ENCODE measurements at places on chromosomes 5 and 9.

- no peak for DNase-seq
Observed at GRCh38 chr9:92422611-92423338, 1.5 kb downstream of the OMD start.

GRCh38 chr9:88531920-88532698, 2.9 kb upstream of the NXNL2 start:
- DNase-seq = no peak

GRCh38 chr9:127155314-127155960, 33.0 kb upstream of the ANGPTL2 start:
- no peak for DNase-seq

DNA sequence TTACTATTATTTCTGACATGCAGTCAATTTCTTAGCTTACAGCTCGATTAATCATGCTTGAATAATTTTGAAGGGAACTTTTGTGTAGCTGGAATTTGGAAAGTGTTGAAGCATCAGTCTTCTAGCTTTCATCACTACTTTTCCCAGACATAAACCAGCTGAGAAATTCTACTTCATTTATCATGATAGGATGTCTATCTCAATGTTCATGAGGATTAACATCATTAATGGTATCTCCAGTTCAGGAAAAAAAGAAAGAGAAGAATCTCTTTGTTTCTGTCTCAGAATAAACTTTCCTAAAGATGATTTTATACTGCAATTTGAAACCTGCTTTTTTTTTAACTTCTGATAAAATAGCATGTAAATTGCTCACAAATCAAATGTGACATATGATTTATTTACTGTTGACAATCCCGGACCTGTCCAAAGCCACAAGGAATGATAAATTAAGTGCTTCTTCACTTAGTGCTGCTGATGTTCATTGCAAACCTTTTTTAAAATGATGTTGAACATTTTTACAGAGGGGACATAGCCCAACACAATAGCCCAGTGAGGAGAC, 412.1 kb upstream of the CLINT1 start:
- no peak for DNase-seq

- DNase-seq = no peak
Observed at GRCh38 chr5:170525470-170526211, 21.8 kb downstream of the KCNIP1 start.

- DNase-seq = no peak
Observed at GRCh38 chr9:137194909-137195308, 5.6 kb downstream of the TPRN start.

DNA sequence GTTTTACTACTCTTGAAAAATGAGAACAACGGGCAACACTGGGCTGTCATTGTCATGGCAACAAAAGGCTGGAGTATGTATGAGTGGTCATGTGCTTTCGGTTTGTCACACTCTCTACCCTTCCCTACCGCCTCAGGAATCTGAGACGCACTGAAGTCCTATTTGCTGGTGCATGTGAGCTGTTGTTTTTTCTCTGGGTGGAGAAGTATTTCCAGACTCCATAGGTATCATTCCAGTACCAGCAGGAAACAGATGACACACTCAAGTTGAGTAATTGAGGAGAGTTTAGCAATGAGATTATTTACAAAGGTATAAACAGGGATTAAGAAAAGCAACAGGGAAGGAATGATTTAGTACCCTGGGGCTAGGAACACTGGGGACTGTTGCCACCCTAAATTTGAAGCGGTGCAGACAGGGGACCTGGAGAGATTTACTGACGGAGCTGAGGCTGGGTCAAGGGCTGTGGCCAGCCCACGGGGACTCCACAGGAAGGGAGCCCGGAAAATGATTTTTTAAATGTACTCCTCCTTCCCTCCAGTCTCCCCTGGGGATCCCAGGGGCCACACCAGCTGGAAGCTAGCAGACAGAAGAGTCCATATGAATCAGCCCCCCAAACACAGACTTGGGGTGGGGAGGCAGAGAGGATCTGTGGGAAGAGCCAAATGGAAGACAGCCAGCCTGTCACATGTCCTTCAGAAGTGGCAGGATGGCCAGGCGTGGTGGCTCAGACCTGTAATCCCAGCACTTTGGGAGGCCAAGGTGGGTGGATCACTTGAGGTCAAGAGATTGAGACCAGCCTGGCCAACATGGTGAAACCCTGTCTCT, 13.2 kb upstream of the ZBTB43 start:
- no peak for DNase-seq

- DNase-seq = no peak
Observed at GRCh38 chr9:78074385-78075291, 43.0 kb upstream of the GNAQ start.

- no peak for DNase-seq
Observed at GRCh38 chr5:51632027-51632426, 248.8 kb downstream of the ISL1 start.

DNA sequence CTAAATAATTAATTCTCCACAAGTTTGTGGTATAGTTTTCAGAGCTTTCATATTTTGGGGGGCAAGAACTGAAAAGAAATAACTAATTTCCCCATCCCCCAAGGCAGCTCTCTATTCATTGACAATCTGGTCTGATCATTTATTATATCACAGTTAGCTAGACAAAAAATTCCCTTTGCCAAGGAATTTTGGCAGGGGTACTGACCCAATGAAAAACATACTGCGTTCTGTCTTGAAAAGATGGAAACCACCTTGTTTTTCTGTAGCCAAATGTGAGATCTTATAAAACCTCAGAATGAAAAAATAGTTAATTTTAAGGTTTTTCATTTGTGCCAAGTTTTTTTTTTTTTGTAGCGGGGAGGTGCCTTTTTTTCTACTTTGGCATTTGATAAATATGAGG, 1008.9 kb downstream of the EFNA5 start:
- DNase-seq = no peak

- DNase-seq = no peak
Observed at GRCh38 chr5:146592352-146592751, 76.4 kb upstream of the GPR151 start.

- no peak for DNase-seq
Observed at GRCh38 chr5:118249386-118249785, 739.0 kb downstream of the DTWD2 start.

DNA sequence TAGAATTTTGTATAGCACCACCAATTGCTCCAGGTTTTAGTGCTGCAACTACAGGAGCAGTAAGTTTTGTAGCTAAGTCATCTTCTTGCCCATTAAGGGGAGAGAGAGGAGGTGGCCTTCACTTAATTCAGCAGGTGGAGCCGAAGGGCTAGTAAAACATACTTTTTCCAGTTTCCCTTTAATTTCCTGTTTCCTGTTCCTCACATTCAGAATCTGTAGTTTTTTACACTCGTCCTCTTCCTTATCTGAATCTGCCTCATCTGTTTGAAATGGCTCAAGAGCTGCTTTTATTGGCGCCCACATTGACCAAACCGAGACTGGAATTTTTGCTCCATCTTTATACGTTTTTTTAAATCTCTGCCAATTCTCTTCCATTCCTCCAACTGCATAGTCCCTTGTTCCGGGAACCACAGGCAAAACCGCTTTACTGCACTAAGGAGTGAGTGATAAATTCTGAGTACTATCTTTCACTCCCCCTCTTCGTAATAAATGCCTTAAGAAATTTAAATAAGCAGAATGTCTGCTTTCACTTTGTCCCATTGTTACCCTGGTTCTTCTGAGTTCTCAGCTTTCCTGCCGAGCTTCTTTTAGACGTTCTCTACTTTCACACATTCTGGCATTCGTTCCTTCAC, 133.9 kb downstream of the DROSHA start:
- DNase-seq = no peak

DNA sequence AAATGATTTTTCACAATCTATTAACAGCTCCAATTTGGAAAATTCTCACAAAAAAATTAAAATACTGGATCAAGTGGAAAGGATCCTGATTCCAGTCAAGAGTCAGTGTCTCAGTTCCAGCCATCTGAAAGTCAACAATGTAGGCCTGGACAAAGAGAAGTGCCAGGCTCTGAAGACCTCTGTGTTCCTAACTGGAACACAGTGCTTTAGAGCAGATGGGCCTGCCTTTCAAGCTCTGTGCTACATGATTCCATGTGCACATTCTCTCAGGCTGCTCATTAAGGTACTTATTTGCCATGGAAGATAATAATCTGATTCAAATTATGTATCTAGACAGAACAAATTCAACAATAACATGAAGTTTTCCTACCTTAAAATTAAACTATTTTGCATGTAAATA, 30.2 kb upstream of the ALDH1A1 start:
- DNase-seq = no peak

- DNase-seq = no peak
Observed at GRCh38 chr5:169496878-169497277, 86.7 kb upstream of the SPDL1 start.

DNA sequence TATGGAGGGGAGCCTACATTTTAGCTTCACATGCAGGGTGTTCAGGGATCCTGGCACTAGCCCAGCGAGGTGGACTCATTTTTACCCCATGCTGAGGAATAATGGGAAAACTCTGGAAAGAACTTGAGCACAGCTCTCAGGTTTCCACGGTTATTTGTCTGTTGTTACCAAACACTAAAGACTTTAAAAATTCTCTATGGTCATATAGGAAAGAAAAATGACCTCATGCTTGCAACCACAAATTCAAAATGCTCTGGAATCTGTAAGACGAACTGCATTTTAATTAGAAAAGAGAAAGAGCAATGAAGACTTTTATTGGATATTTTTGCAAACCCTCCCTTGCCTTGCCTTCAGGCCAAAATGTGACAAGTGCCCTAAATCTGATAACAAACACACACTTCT, 606.9 kb downstream of the EBF1 start:
- no peak for DNase-seq

DNA sequence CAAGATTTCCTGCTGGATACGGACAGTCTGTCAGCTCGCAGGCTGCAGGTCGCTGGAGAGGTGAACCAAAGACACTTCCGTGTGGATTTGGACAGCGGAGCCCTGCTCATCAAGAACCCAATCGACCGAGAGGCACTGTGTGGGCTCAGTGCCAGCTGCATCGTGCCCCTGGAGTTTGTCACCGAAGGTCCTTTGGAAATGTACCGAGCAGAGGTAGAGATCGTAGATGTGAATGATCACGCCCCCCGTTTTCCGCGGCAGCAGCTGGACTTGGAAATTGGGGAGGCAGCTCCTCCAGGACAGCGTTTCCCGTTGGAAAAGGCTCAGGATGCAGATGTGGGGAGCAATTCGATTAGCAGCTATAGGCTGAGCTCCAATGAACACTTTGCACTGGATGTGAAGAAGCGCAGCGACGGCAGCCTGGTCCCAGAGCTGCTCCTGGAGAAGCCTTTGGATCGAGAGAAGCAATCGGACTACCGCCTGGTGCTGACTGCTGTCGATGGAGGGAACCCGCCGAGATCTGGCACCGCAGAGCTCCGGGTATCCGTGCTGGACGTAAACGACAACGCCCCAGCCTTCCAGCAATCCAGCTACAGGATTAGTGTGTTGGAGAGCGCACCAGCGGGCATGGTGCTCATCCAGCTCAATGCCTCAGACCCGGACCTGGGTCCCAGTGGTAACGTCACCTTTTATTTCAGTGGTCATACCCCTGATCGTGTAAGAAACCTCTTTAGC, 658 bp downstream of the PCDHGC4 start:
- DNase-seq = no peak

- peak; percentile 17 for DNase-seq
Observed at GRCh38 chr9:131578731-131579504, 33.6 kb downstream of the PRRT1B start.

DNA sequence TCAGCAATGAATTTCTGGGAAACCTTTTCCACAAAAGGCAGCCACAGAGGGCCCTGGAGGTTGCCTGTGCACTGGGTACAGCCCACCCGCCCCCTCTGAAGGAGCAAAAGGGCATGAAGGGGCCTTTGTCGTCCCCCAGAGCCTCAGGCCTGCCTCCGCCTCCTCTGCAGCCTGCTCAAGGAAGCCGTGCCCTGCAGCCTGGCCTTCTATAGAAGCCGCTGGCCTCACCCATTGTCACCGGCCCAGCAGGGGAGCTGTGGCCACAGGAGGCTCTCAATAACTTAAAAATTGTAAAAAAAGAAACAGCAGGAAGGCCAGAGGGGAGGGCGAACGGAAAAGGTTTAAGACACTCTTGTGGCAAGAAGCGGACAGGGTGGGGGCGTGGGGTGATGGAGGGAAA, 213.3 kb downstream of the IRX2 start:
- no peak for DNase-seq

DNA sequence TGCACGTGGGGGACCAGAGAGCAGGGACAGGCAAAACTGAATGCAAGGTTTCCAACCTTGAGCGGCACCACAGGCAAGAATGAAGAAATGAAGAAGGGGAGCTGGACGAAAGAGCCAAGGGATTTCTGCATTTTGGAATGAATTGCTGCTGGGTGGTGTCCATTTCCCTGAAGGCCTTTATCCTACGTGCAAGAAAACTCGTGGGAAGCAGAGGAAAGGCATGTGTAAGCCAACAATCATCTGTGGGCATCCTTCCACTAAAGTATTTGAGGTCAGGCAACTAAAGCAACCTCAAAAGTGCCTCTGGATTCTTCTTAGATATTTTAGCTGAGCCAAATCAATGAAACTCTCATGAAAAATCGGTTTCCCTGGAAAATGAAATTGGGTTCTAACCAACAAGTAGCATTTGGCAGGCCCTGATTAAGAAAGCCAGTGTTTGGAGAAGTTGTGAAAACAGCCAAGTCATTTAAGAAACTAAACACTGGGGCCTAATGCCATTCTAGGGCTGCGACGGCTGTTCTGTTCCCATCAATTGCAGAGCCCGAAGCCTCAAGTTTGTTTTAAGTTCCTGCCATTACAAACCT, 4.7 kb upstream of the TGFBI start:
- DNase-seq = no peak

GRCh38 chr5:127587246-127587917, 61.5 kb upstream of the CTXN3 start:
- no peak for DNase-seq

DNA sequence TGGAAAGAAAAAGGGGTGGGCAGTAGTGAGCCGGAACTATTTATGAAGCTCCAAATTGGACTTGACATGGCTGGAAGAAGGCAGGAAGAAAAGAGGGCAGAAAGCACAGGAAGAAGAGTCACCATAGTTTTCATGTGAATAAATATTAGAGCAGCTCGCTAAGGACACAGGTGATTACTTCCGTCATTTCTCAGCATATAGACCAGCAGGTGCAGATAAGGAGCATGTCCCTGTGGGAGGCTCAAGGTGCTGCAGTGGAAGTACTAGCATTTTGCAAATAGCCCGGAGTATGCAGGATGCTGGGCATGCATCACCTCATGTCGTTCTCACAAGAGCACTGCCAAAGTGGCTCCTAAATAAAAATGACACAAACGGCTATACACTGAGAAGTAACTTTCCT, 71.3 kb upstream of the HTR4 start:
- DNase-seq = no peak

DNA sequence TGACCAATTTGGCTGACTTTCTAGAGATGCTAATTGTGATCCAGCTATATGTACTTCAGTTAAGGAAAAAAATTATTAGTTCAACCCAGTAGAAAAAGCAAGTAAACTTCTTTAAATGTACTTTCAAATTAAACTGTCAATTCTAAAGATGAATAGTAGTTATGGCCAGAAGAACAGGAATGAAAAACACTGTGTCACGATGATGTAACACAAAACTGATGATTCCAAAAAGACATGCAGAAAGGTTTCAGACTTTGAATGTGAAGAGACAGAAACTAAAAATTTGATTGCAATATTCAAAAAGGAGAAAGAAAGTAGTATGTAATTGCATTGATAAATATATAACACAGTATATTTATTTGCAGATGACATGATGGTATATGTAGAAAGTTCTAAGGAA, 127.3 kb upstream of the NR4A3 start:
- DNase-seq = no peak

Data from activated naive CD8-positive, alpha-beta T cell treated with anti-CD3 and anti-CD28 coated beads, Interleukin-2, amount 50 U/mL, for 16 hours (primary cell).